ENCODE measurements at places on chromosomes 1 and 21.

- no peak for DNase-seq
These were observed 760.1 kb upstream of the NEGR1 start for GRCh38 chr1:73042403-73042802.

- DNase-seq = no peak
These were observed 19.1 kb downstream of the SLC25A33 start for GRCh38 chr1:9558271-9558945.

DNA sequence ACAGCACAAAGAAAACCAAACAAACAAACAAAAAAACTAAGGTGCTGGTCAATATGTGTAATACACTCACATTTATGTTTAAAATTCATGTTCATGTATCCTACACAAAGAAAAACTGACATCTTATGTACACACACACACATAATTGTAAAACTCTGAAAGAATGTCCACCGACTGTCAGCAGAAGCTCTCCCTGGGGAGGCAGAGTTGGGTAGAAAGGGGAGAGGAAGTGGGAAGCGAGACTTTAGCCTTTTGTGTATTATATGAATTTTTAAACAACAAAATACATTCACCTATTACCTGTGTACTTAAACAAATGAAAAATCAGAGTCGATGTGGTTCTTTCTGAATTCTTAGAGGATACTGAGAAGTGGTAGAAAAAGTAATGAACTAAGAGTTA lies 88.3 kb downstream of the ABCA4 start:
- DNase-seq = no peak

DNA sequence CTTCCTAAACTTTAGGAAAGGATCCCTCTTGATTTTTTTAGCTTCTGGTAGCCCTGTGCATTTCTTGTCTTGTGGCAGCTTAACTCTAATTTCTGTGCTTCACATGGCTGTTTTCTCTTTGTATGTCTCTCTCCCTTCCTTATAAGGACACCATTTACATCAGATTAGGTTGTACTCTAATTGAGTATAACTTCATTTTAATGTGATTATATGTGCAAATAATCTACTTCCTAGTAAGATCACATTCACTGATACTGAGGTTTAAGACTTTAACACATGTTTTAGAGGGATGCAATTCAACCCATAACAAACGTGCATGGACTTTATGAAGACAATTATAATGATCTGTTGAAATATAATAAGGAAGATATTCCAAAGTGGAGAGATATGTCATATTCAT lies 46.7 kb downstream of the RGS4 start:
- DNase-seq = no peak

- DNase-seq = no peak
These were observed 50.3 kb downstream of the USP24 start for GRCh38 chr1:55164906-55165305.

DNA sequence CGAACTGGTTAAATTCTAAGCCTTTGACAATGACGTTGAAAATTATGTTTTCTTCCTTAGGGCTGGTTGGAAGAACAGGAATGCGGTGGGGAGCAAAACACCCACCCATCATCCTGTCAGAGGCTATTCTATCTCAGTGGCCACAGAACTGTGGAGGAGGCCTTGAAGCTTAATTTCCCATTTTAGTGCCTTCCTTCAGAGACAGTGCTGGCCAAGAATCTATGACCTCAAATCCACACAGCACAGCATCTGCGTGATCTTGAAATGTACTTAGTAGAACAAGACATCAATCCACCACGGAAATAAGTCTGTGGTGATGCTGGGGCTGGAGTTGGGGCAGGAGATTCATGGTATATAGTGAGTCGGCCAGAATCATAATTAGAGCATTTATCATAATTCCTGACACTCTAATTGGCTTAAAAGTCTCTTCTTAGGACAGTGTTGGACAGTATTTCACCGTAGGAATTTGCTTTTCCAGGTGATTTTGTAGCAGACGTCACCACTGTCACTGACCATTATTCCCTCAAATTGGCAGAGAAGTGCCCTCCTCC lies 113.1 kb downstream of the KCNJ6 start:
- no peak for DNase-seq

DNA sequence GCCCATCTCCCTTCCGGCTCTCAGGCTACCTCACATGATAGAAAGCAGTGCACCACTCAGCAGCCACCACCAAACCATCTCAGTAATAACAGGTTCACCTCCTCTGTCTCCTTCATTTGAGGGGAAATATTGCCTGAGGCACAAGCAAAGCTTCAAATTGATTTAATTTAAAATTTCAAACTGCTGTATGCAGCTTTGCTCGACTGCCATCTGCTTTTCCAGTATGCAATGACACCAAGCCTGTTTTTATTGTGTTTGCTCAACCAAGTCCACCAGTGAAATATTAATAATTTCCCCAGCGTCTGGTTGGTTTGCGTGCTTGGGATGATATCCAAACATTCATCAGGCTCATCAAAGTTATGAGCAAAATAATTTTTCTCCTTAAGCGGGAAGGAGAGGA lies 552.4 kb upstream of the DAB1 start:
- DNase-seq = no peak

GRCh38 chr1:19922015-19922688 lies 1.3 kb downstream of the PLA2G2E start:
- no peak for DNase-seq

GRCh38 chr21:37001441-37001840 lies 5.1 kb upstream of the RIPPLY3 start:
- no peak for DNase-seq

GRCh38 chr1:220787069-220787619 lies 431 bp downstream of the MTARC1 start:
- no peak for DNase-seq

DNA sequence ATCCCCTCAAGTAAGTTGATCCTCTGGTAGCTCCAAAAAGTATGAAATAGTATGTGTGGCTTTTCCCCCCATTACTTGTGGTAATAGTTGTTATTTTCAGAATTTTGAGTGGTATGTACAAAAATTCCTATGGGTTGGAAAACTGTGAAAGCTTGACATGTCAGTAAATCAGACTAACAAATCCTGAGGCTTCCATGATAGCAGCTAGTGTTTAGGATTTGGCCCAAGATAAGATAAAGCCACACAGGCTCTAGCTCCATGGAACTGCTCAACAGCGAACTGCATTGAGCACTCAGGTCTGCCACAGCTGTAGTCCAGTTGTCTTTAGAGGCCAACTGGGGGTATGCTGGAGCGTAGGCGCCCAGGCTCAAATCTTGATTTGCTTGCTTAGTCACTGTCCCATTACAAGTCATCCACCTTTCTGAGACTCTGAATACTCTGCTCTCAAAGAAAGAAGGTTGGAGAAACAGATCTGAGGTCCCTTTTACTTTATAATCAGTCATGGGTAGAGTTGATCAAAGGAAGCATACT lies 28.7 kb downstream of the ATP1A1 start:
- no peak for DNase-seq

GRCh38 chr1:173868266-173869020 lies at the start of gene ZBTB37:
ZBTB37 (plus strand) TSS chr1:173868380; CDS start chr1:173870226, 1,846 bp downstream.
- DNase-seq = peak; percentile 59

GRCh38 chr1:89939693-89940438 lies 55.0 kb upstream of the ZNF326 start:
- DNase-seq = no peak

DNA sequence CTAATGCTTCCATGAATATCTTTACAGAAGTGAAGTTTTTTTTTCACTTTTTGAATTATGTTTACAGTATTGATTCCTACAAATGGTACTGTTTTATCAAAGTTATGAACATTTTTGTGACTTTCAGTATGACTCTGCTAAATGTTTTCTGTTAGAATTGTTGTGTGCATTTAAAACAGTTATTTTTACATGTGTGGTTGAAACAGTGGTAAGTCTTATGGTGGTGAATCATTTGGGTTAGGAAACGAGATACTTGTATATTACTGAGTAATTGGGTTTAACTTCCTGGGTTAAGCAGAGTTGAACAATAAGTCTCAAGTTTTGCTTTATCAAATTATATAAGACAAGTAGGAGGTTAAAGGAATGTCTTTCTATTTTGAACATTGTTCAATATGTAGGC lies 66.8 kb downstream of the VPS13D start:
- DNase-seq = peak; percentile 70

DNA sequence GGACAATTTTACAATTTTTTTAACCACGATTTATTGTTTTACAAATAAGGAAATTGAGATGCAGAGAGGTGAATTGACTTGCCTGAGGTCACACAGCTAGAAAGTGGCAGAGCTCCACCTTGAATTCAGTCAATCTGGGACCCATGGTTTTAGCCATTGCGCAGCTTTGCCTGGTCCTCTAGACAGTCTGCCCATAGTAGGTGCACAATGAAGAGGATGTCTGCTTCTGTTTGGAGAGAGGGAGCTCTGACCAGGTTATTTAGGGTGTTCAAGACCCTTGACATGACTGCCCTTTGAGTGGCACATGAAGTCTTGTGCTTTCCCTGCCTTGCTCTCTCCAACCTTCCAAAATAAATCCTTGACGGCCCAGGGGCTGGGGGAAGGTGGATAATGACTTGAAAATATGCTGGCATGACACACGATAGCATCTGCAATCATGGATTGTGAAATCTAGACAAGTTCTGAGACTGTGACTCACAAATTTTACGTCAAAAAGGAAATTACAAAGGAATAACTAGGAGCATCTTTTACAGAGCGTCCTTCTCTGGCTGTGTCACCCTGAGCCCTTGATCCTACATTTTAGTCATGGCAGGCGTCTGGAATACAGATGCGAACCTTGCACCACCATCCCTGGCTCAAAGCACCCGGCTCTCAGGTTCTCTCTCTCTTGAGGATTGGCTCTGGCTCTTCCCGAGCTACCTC lies 26.2 kb upstream of the ID3 start:
- DNase-seq = peak; percentile 98

DNA sequence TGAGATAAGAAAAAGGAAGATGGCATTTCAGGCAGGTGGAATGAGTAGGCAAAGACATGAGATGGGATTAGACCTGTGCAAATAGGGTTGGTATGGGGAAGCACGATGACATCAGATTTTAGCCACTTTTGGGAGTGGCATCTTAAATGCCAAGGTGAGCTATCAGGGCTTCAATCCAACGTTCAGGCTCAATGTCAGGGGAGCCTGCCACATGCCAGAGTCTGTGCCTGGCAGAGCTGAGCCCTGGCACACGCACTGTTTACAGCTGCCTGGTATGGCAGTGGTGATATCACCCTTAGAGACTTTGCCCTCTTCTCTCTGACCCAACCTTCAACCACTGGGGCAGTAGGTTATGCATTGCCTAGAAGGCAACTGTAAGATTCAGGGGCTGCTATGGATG lies 1.1 kb upstream of the GUCA2B start:
- DNase-seq = no peak

DNA sequence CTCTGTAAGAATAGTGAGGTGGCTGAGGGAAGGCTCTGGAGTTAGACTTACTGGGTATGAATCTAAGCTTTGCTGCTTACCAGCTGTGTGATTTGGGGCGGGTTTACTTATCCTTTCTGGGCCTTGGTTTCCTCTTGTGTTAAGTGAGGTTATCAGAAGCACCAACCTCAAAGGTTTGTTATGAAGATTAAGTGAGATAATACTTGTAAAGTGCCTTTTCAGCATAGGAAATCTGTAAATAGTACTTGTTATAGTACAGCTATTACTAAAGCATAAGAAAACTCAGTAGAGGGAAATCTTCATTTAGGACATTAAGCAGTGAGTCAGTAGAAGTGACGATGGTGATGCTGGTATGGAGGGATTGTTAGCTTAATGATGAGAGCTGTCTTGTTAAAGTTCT lies 12.1 kb downstream of the HHAT start:
- DNase-seq = no peak

- DNase-seq = no peak
These were observed 194.6 kb downstream of the SLC45A1 start for GRCh38 chr1:8512504-8512903.

DNA sequence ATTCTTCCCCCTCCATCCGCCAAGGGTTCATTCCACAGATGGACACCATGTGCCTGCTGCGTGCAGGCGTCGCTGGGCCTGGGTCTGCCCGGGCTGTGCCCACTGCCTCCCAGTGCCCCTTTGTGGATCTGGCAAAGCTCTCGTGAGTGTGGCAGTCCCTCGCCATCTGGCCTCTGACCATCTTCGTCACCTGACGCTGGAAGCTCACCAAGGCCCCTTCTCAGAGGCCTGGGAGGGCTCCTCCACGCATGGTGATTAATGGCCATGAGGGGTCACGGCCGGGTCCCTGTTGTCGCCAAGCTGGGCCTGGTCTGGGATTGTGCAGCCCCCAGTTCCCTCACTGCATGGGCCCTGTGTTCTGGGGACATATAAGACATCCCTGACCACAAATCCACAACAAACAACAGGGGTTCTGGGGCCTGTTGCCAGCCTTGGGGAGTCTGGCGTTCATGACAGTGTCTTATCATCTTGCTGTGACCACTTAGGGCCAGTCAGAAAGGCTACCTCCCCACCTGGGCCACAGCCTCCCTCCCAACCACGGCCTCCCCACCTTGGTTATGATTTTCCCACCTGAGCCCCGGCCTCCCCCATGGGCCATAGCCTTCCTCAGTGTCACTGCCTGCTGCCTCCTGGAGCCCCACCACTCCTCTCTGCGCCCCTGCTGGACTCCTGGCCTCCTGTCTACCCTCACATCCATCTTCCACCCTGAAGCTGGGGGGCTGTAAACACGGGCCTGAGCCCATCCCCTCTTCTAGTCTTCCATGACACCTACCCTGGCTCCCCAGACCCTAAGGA lies 27.9 kb downstream of the SLC45A1 start:
- DNase-seq = no peak

DNA sequence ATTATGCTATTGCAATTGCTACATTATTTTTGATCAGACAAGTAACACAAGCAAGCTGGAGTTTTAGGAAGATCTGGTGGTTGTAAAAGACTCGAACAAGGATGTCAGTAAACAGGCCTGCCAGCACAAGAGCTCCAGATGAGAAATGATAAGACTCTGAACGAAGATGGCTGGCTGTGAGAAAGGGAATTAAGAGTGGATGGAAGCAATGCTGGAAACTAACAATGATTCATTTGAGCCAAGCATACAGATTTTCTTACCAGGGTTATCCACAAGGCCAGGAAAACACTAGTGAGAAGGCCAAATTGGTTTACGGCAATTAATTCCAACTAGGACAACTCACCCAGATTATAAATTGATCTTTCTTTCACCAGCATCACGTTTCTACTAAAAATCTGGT lies 54.2 kb downstream of the NRIP1 start:
- no peak for DNase-seq

DNA sequence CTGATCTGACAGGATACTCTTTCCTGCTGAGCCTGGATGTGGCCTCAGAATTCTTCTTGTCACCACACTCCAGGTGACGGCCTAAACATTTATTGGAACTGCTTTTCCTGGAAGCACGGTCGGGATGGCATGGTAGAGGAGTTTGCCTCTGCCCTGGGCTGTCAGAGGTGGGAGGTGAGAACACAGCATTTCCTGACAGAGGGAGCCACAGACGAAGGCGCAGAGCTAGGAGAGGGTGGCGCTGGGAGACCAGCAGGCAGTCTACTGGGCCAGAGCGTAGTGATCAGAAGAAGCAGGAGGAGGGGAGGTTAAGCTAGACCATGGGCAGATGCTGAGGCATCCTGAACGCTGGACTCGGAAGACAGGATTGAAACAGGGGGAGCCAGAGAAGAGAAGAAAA lies 153.5 kb upstream of the COA6 start:
- DNase-seq = no peak

DNA sequence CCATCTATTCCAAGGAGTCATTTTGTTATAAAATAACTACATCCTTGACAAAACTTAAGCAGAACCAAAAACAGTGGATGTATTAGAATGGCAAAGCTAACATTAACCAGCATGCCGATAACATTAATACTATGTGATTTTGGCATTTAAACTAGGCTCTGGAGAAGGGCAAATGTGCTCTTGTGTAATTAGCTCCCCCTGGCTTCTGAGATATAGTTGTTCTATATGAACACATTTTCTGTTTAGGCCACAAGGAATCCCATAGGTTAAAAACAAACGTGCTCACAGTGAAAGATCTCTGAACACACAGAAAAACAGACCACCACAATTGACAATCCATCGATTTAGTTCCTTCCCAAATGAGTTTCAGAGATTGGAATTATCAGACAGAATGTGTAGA lies 57.4 kb upstream of the TARS2 start:
- no peak for DNase-seq

Data from inflammatory macrophage treated with lipopolysaccharide for 1 hour (primary cell).